ENCODE measurements at places on chromosomes 5 and 9. TPM values are rescaled to one million over a fixed set of nuclear protein-coding genes. Genes with fewer than 3 reads are reported as not detected.
A peak's percentile ranks its signal among the peaks of the same experiment; 100 is the strongest.

- no peaks in the 10 kb centered on the region for H3K27me3 ChIP-seq
- H3K4me1 ChIP-seq = peaks cover 15% of the 10 kb centered on the region
- no peaks in the 10 kb centered on the region for H3K36me3 ChIP-seq
- H3K4me3 ChIP-seq = no peak overlapping the region
- DNase-seq = no peak
Measured at GRCh38 chr9:115144706-115145105, 26.7 kb upstream of the TNC start.

Gene CNOT8
- 34.2 TPM for total RNA-seq

Gene MACIR
- 22.2 TPM for total RNA-seq

Gene NPR2
- 1.0 TPM for total RNA-seq

- DNase-seq = peak; percentile 31
- no peaks in the 10 kb centered on the region for H3K27me3 ChIP-seq
- H3K27ac ChIP-seq = no peak overlapping the region
- H3K4me3 ChIP-seq = no peak overlapping the region
- H3K4me1 ChIP-seq = peaks cover 21% of the 10 kb centered on the region
Measured at GRCh38 chr9:97176206-97176605, 131.3 kb upstream of the CCDC180 start.
